Activated gamma-delta T cell (primary cell): ENCODE measurements at places on chromosomes 2 and 18.

GRCh38 chr2:134131681-134132489 lies 122.0 kb upstream of the MGAT5 start:
- DNase-seq: no peak

DNA sequence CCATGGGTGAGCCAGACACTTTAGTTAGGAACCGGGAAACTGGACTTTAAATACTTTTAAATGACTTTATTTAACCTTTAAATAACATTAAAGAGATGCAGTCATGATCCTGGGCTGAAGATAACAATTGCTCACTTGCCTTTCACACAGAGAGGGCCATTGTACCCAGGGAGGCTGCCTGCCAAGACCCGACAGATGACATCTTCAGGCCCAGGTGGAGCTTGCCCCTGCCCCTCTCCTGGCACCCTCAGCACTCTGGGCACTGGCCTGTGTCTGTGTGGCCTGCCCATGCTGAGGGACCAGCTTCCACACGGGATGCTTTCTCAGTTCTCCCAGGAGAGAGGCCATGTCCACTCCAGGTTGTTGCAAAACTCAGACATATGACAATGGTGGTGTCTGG lies 216.4 kb upstream of the MYT1L start:
- DNase-seq: no peak

DNA sequence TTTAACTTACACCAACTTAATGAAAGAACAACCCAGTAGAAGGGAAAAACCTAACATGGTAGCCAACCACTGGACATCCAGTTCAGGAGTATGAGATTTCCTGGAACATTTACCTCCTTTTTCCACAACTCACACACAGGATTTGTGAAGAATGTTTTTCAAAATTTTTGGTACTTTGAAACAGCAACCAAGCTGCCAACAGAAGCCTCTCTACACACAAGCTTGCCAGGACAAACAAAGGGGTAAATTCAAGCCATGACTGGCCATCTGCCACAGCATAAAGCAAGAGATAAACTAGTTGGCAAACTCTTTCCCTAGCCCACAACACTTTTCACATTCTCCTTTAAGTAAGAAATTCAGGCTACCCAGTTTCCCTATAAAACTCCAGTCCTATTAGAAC lies 21.4 kb downstream of the MGAT4A start:
- DNase-seq: no peak

DNA sequence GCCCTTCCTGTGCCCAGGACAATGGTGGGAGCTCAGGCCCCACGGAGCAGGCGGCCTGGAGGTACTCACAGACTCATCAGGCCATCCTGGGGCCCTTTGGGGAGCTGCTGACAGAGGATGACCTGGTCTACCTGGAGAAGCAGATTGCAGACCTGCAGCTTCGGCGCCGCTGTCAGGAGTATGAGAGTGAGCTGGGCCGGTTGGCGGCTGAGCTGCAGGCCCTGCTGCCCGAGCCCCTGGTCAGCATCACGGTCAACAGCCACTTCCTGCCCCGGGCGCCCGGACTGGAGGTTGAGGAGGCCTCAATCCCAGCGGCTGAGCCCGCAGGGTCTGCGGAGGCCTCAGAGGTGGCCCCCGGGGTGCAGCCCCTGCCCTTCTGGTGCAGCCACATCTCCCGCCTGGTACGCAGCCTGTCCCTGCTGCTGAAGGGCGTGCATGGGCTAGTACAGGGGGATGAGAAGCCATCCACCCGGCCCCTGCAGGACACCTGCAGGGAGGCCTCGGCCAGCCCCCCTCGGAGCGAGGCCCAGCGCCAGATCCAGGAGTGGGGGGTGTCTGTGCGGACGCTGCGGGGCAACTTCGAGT lies 8.3 kb upstream of the KLHL30 start:
- no peak for DNase-seq

DNA sequence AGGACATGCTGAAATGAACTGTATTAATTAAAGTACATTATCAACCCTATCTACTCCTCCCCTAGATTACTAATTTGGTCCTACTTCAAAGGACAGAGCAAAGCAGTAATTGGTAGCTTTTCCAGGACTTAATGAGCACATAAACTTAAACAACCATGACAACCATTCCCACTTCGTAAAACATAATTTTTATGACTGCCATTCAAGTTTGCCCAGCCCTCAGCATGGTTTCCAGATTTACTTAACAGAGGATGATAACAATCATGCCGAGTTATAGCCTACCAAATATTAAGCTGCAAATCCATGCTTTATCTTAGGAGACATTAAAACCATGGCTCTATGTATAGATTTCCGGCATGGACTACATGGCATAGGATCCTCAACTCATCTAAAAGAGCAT lies 401.1 kb upstream of the CHAC2 start:
- DNase-seq: no peak

DNA sequence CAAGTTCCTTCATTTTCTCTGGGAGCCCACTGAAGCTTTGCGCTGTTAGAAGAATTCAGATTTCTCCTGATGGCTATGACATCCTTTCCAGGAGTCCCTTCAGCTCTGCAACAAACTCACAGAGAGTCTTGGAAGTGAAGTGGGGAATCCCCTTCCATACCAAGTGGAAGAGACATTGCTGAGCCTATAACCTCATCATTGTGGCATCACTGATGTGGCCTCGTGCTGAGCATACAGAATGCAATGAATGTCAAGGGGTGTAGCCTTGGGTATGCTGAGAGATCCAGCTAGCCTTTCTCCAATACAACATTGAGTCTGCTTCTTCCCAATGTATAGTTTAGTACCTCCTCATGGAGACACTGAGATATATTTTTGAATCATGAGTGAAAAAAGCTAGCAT lies 311.1 kb upstream of the RAB12 start:
- no peak for DNase-seq

GRCh38 chr2:69082430-69082997 lies 69.5 kb downstream of the ANTXR1 start:
- DNase-seq: no peak

DNA sequence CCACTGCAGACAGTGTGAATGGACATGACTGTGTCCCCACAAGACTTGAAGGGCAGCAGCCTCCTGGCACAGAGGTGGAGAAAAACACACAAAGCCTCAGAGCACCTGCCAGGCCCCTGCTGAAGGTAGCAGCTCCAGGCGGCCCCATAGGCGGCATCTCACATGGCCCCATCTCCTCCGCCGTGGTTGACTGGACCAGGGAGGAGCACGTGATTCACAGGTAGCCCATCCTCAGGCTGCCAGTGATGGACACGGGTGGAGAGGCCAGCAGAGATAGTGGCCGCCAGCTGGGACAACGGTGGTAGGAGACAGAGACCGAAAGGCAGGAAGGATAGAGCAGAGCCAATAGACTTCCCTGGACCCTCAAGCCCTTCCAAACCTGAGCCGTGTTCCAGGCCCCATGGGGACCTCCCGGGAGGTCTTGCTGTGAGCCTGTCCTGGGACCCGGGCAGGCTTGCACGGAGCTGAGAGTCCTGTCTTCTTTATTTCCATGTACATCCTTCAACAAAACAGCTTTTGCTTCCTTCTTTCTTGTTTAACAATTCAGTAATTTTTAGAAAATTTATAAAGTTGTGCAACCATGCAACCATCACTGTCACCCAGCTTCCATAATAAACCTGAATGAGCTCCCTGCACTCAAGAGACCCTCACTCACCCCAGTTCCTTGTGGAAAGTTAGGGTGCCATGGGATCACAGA lies 26.9 kb downstream of the GPR55 start:
- no peak for DNase-seq

GRCh38 chr2:217731805-217732204 lies 271.0 kb downstream of the TNS1 start:
- no peak for DNase-seq

- no peak for DNase-seq
Observed at GRCh38 chr18:10591896-10592295, 66.1 kb downstream of the NAPG start.

DNA sequence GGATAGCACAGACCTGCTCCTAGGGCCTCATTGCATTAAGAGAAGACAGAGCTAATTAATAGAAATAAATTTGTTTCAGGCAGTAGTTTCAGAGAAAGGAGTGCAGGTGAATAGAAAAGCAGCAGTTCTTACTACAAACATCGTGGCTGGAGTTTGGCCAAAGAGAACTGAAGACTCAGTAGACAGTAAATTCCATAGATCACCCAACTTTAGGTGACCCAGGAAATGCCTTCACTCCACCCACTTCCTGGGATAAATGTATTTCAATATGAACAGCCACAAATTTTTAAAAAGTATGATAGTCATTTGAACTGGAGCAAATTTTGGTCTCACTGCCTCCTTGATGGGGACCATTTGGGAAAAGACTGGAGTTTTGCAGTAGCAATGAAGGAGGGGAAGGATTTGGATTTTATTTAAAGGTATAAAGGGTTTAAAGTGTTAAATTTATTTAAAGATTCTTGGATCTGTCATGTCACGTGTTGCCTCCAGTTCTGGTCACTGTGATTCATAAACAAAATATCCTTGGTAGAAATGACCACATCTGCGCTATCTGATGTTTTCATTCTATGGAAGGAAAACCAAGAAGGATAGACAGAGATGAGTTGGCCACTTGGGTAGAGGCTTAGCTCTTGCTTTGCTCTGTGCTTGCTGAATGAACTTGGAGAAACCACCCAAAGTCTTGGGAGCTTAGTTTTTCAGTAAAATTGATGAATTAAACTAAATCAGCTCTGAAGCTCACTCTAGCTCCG lies 390.2 kb downstream of the THSD7B start:
- no peak for DNase-seq

GRCh38 chr2:95307036-95307435 lies 9.9 kb downstream of the KCNIP3 start:
- no peak for DNase-seq

GRCh38 chr2:222792001-222792611 lies 68.7 kb upstream of the ACSL3 start:
- no peak for DNase-seq

- DNase-seq: no peak
Observed at GRCh38 chr2:41610501-41611190, 437.2 kb upstream of the PKDCC start.

DNA sequence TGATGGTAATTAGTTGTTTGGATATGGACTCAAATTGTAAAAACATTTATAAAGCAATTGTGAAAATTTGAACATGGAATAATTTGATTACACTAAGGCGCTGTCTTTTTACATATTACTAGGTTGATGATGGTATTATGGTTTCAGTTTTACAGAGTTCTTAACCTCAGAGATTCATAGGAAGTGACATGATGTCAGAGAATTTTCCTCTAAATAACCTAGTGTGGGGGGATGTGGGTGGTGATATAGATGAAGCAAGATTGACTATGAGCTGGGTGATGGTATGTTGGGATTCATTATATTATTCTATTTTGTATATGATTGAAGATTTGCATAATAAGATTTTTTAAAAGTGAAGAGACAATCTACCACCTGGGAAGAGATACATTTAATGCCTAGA lies 45.9 kb upstream of the ATP5MC3 start:
- no peak for DNase-seq

DNA sequence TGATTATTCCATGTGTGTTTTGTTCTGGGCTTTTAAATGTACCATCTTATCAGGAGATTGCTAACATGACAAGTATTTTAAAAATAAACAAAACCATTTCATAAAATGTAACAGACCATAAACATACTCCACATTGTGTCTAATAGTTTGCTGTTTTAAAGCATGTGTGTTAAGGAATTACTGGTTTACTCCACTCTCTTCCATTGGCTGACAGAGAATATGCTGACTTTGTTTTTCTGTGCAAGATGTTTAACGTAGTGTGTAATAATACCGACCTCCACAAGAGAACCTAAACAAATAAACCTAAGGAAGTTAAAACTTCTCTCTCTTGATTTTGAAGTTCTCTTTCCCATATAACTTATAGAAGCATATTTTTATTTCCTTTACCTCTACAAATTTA lies 17.0 kb upstream of the TMEM18 start:
- no peak for DNase-seq

GRCh38 chr2:200618590-200619021 lies 32.8 kb downstream of the AOX1 start:
- DNase-seq: no peak

DNA sequence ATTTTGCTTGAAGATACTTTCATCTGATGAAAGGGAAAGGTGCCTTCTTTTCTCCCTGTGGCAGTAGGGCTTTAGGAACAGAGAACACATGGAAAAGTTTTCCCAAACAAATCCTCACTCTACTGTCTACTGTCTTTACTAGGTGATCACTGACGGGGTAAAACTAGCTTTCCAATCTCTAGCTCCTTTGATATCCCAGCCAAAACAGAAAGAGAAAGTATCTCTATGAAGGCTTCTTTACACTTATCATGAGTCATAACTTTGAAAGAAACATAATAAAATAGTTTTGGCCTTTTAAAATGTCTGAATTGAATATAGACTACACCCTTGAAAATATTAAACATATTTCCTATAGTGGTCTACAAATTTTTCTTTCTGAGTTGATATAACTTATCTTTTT lies 214.5 kb downstream of the DSEL start:
- DNase-seq: no peak

DNA sequence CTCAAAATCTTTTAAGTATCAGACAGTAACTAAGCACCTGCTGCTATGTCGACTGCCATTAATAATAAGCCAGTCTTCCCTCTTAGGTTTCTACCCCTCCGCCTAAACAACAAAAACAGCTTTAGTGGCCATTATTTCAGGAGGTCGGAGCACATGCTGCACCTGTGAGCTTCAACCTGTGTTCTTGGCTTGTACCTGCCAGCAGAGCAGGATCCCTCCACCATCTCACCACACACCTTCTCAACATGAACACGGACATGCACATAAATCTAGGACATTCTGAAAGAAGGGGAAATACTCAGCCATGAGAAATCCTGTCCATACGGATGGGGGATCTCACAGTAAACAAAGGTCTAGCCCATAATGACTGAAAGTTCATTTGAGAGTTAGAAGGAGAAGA lies 3.7 kb downstream of the CYB5A start:
- no peak for DNase-seq

GRCh38 chr2:240347373-240347940 lies 88.0 kb upstream of the GPC1 start:
- no peak for DNase-seq

GRCh38 chr2:76009484-76009883 lies 298.8 kb upstream of the GCFC2 start:
- no peak for DNase-seq

DNA sequence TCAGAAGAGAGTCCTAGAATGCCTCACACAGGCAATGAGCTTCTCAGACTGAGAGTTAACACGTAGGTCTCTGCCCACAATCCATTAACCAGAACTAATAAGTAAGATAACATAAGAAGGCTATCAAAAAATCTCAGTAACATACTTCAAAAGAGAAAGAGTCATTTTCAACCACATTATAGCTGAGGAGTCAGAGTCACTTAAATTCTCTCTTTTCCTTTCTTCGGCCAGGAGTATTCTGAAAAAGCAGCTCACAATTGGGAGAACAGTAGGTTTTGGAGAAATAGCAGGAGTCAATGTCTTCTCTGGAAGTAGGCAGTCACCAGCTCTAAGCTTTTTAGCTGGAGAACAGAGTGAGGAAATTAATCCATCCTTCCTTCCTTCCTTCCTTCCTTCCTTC lies 1364.4 kb upstream of the NXPH2 start:
- no peak for DNase-seq
